ENCODE measurements at places on chromosomes 1 and 21.

- DNase-seq: no peak
These were observed 8.3 kb upstream of the SH2D5 start for GRCh38 chr1:20740781-20741180.

GRCh38 chr1:182761396-182762395 is 27.9 kb upstream of the NPL start:
- no peak for DNase-seq

GRCh38 chr1:183303901-183304300 is 114.3 kb downstream of the NMNAT2 start:
- no peak for DNase-seq

GRCh38 chr1:9281908-9282695 is 10.6 kb upstream of the SPSB1 start:
- DNase-seq: no peak

DNA sequence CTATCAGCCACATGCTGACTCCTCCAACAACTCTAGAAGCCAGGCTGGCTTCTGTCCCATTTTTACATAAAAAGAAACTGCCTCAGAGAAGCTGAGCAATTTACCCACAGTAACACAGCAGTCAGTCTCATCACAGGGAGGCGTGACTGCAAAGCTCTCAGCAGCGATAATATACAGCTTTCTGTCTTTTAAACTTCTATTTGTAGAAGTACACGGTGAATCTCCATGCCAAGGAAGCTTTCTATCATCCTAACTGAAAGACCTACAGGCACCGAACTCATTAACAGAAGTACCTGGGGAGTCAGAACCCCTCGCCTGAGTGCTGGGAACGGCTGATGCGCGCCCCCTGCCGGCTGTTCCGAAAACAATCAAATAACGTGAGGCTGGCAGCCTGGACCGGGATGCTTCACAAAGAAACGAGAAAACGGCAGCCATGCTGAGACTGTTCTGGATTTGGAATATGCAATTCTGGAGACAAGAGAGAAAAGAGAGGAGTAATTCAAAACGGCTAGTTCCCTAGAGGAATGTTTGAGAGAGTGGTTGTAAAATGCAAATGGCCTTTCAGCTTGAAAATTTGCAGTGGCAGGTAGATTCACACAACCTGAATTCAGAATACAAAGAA is 43.5 kb upstream of the RAB4A start:
- DNase-seq: no peak

Data from GM04503 (cell line).